Activated naive CD4-positive, alpha-beta T cell (primary cell): ENCODE measurements at places on chromosomes 1 and 21.

DNA sequence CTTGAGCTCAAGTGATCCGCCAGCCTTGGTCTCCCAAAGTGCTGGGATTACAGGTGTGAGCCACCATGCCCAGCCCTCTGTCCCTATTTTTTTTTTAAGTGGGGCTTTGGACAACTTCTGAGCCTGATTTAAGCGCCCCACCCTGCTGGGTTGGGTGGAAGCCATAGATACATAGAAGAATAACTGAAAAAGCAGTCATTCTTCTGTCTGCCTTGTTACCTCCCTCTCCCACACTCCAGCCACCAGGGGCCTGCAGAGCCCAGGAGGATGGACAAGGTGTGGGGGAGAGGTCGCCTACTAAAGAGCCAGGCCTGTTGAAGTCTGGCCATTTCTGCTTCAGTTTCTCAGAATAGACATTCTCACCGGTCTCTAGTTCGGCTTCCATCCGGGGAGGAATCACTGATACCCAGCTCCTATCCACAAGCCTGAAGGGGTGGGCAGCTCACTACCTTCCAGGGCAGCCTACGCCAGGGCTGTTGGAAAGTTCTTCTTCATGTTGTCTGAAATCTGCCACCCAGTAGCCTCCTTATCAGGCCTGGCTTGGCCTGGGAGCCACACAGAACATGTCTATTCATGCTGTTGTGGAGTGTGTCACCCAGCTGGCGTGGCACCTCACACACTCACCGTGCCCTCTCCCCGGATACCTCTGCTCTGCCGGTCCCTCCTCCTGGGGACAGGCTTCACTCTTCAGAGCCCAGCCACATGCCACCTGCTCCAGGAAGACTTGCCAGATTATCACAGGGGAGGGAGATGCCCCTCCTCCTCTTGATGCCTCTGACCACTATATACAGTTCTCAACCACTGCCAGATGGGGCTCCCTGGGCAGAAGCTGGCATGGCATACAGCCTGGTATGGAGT lies 27.7 kb downstream of the KNCN start:
- no peak for DNase-seq

GRCh38 chr1:1013922-1014648 lies 788 bp downstream of the ISG15 start:
- DNase-seq, result peak; percentile 28

DNA sequence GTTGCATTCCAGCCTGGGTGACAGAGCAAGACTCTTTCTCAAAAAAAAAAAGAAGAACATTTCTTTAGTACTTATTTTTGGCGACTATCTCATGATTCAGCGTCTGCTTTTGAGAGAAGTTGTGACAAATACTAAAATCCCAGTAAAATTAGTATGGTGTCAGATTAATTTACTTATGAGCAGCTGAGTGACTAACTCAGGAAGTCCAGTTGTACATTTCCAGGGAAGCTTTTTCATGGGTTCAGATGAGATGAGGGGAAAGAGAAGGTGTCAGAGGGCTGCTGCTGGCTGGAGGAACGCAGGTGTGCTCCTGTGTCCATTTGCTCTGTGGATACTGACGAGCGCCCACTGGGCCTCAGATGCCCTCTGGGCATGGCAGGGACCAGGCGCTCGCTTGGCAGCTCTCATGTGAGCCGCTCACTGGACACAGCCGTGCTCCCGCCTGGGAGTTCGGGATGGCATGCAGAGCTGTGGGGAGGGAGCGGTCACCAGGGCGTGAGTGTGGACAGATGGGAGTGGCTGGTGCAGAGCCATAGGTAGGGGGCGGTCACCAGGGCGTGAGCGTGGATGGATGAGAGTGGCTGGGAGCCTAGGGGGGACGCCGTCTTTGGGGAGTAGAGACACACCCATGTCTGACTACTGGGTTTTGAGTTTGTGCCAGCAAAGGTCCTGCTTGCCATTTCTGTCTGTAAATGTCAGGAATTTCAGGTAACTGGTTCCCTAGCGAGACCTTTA lies 55.0 kb downstream of the ADARB1 start:
- DNase-seq, result no peak

GRCh38 chr1:83573776-83574175 lies 425.2 kb downstream of the TTLL7 start:
- no peak for DNase-seq

- DNase-seq, result no peak
Observed at GRCh38 chr21:32554832-32555638, 30.3 kb downstream of the TCP10L start.

GRCh38 chr1:46749404-46749803 lies 30.5 kb upstream of the EFCAB14 start:
- no peak for DNase-seq

DNA sequence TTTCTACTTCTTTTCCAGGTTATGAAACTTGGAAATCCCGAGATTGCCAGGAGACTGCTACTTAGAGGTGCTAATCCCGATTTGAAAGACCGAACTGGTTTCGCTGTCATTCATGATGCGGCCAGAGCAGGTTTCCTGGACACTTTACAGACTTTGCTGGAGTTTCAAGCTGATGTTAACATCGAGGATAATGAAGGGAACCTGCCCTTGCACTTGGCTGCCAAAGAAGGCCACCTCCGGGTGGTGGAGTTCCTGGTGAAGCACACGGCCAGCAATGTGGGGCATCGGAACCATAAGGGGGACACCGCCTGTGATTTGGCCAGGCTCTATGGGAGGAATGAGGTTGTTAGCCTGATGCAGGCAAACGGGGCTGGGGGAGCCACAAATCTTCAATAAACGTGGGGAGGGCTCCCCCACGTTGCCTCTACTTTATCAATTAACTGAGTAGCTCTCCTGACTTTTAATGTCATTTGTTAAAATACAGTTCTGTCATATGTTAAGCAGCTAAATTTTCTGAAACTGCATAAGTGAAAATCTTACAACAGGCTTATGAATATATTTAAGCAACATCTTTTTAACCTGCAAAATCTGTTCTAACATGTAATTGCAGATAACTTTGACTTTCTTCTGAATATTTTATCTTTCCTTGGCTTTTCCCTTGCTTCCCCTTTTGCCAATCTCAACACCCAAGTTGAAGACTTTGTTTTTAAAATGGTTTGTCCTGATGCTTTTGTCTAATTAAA lies 4.0 kb downstream of the CDKN2C start:
- DNase-seq, result no peak

- DNase-seq, result no peak
Observed at GRCh38 chr21:43590194-43590593, 69.1 kb downstream of the HSF2BP start.

DNA sequence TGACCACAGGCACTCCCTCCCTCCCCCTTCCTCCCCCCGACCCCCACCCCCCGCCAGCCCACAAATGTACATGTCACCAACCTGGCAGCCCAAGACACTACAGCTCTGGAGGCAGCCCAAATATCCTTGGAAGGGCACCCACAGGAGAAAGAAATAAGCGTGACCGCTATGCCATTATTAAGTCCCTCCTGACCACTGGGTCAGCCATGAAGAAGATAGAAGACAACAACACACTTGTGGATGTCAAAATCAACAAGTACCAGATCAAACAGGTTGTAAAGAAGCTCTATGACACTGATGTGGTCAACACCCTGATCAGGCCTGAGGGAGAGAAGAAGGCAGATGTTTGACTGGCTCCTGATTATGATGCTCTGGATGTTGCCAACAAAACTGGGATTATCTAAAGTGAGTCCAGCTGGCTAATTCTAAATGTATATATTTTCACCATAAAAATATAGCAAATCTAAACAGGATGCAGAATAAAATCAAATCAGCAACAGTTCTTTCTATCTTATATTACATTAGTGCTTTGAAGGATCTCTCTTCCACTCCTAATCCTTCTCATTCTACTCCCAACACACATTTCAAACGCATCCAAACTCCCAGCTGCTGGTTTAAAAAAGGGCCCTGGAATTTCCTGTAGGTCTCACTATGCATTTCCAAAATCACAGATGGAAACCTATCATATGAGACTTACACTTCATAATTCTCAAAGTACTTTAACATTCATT lies 77.4 kb upstream of the SLFNL1 start:
- DNase-seq, result no peak

GRCh38 chr1:26278724-26279455 lies 996 bp upstream of the SH3BGRL3 start:
- no peak for DNase-seq

- no peak for DNase-seq
Observed at GRCh38 chr1:34320053-34320669, 143.5 kb downstream of the C1orf94 start.

GRCh38 chr1:204623365-204623893 lies 62.1 kb downstream of the LRRN2 start:
- DNase-seq, result no peak

DNA sequence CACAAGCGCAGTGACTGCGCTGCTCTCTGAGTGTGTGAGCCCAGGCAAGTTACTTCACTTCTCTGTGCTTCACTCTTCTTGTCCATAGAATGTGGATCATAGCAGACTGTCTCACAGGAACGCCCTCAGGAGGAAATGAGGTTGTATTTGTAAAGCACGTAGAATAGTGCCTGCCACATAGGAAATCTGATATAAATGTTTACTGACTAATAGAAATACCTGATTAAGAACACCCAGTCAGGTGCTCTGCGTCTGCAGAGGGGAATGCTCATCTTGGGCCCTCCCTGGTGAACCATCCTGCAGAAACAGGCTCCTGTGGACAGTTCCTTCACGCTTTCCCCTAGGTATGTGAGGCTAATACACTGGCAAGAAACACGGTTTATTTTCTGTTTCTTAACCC lies 100.3 kb downstream of the BEND5 start:
- DNase-seq, result no peak

DNA sequence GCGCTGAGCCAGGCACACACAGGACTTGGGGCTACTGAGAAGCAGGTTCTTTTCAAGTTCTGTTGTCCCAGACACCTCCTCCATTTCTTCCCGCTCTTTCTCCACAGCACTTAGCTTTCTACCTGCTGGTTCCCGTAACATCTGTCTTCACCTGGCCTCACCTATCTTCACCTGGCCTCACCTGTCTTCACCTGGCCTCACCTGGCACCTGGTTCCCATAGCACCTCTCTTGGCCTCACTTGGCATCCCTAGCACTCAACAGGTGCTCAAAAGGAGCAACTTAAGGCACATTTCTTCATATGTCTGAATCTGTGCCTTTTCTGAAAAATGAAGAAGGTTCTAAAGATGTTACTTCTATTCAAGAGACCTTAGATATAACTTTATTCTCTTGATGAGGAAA lies 10.4 kb downstream of the KCNK1 start:
- DNase-seq, result no peak

- DNase-seq, result no peak
Observed at GRCh38 chr21:35216996-35217395, 167.9 kb upstream of the RUNX1 start.

DNA sequence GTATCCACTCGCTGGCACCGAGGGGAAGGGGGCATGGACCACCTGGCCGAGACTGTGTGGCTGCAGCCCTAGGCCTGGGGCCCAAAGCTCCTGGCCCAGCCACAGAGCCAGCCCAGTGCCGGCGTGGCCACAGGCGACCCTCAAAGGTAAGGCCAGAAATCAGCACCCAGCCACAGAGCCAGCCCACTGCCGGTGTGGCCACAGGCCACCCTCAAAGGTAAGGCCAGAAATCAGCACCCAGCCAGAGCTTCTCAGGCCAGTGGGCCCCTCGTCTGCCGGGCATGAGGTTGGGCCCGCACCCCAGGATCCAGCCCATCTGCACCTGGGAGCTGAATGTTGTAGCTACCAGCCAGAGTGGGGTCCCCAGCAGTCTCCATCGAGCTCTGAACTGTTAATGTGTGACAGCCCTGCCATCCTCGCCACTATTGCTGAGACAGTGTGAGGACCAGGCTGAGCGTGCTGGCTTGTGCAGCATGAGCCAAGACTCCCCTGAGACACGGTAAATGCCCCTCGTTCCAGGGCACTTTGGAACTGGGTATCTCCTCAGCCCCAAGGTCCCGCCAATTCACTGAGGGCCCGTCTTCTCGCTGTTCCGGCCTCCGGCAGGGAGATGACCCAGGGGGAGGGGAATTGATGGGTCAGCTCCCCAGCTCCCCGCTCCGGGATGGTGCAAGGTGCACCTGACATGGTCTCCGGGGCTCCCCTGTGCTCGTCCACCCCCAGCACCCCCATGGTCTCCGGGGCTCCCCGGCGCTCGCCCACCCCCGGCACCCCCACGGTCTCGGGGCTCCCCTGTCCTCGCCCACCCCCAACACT lies 4.7 kb upstream of the FTCD start:
- DNase-seq, result no peak

- DNase-seq, result no peak
Observed at GRCh38 chr1:224287714-224288113, 42.3 kb downstream of the NVL start.

- DNase-seq, result no peak
Observed at GRCh38 chr1:234980645-234981396, 147.8 kb downstream of the TOMM20 start.

- DNase-seq, result no peak
Observed at GRCh38 chr1:111704776-111705175, 34.4 kb downstream of the INKA2 start.

GRCh38 chr21:36517366-36518075 lies 37.6 kb upstream of the CLDN14 start:
- DNase-seq, result no peak

- no peak for DNase-seq
Observed at GRCh38 chr1:55214934-55215193, 300 bp downstream of the USP24 start.

DNA sequence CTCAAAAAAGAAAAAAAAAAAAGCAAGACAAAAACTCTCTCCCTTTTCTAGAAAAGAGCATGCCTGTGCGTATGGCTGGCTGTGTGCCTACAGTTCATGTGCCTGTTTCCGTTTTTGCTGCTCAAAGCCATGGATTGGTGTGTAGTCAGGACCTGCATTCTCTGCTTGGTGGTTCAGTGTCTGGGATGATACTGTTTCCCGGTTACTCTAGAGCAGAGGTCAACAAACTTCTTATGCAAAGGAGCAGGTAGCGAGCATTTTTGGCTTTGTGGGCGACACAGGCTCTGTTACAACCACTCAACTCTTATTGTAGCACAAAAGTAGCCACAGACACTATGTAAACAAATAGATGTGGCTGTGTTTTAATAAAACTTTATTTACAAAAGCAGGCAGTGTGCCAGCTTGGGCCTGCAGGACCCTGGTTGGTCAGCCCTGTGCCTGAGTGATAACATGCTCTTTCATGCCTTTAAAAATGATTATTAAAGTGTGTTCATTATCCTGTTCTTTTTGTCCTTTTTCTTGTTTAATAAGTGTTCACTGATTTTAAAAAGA lies 524.2 kb downstream of the KIF26B start:
- DNase-seq, result no peak

- DNase-seq, result no peak
Observed at GRCh38 chr1:80441664-80442063, 1359.1 kb upstream of the ADGRL2 start.

GRCh38 chr1:200362421-200362820 lies 47.4 kb downstream of the ZNF281 start:
- DNase-seq, result no peak
